M059J (cell line): ENCODE measurements at places on chromosomes 2 and 18. TPM values are rescaled to one million over a fixed set of nuclear protein-coding genes. Genes with fewer than 3 reads are reported as not detected.

DNA sequence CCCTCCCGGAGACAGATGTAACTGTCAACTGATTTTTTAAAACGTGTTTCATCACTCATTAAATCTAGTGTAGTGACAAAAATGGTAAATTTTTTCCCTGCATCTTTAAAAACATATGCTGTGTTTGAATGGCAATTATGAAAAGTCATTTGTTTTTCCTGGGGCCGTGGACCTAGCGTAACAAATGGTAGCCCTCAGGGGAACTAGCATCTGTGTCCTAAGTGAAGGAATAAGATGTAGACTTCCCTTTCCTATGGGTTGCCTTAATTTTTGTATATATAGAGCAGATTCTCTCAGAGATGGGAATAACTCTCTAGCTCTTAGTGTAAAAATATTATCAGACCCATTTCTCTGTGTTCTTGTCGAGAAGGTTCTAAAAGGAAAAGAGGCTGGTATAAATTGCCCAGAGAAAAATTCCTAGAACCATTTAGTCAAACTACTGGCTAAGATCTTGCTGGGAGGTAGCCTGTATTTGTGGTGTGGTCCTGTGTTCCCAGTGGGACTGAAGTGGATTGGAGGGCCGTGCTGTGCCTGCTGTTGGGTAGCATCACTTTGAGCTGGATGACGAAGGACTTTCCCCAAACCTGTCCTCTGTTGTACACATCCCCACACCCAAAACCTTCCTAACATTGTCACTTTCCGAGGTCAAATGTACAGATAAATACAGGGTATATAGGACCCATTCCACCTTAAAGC, 85.8 kb downstream of the LIMS1 start:
- DNase-seq = no peak

GRCh38 chr2:120736202-120736623, 545 bp downstream of the GLI2 start:
- peak; percentile 26 for DNase-seq

- DNase-seq = no peak
Observed at GRCh38 chr2:165793779-165794535, at the start of gene GALNT3. TSS of gene GALNT3 (minus strand) at chr2:165794247. CDS start at chr2:165770700, 23,547 bp downstream.

- DNase-seq = no peak
Observed at GRCh38 chr2:20680744-20681375, 13.9 kb downstream of the GDF7 start.

- DNase-seq = no peak
Observed at GRCh38 chr2:138534791-138535190, 33.2 kb downstream of the SPOPL start.

GRCh38 chr2:69831354-69831905, 2.0 kb downstream of the GMCL1 start:
- peak; percentile 38 for DNase-seq

DNA sequence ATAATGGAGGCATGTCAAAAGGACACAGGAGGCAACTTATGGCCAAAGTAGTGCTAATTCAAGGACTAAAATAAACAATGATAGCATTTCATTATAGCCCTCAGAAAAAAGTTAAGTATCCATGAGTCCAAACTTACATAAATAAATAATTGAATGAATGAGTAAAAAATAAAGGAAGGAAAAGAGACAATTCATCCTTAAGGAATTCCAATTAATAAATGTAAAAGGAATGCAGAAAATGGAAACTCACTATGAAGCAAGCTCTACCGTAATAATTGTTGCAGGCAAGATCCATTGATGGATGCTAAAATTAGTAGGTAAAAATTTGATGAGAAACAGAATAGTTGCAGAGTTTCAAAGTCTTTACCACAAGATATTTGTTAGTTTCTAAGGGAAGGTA, 88.2 kb upstream of the RAPGEF4 start:
- DNase-seq = peak; percentile 61

SP9 gene
- 0.91 and 1.1 TPM in 2 replicates for total RNA-seq

TMEM247 gene
- not detected in 2 replicates for total RNA-seq

IL36A gene
- total RNA-seq = not detected in 2 replicates

SERPINB5 gene
- total RNA-seq = not detected in 2 replicates

ANKRD30BL gene
- total RNA-seq = not detected in 2 replicates

LHCGR gene
- not detected in 2 replicates for total RNA-seq

TMEFF2 gene
- 0.12 and 0.34 TPM in 2 replicates for total RNA-seq

LDLRAD4 gene
- 1.4 and 1.9 TPM in 2 replicates for total RNA-seq

EFHD1 gene
- total RNA-seq = 0.49 and 1.7 TPM in 2 replicates

CXCR1 gene
- not detected in 2 replicates for total RNA-seq

FAM124B gene
- total RNA-seq = 0.12 TPM in 1 of 2 replicates, not detected in the other
